ENCODE measurements at places on chromosomes 5 and 9. TPM values are rescaled to one million over a fixed set of nuclear protein-coding genes. Genes with fewer than 3 reads are reported as not detected.

ZNF618 gene
- total RNA-seq, result 60.8 TPM

SPATA31E1 gene
- total RNA-seq, result 0.21 TPM

PRSS3 gene
- not detected for total RNA-seq

- DNase-seq, result no peak
These were observed 15.4 kb upstream of the TNFSF8 start for GRCh38 chr9:114945616-114946412.

DNA sequence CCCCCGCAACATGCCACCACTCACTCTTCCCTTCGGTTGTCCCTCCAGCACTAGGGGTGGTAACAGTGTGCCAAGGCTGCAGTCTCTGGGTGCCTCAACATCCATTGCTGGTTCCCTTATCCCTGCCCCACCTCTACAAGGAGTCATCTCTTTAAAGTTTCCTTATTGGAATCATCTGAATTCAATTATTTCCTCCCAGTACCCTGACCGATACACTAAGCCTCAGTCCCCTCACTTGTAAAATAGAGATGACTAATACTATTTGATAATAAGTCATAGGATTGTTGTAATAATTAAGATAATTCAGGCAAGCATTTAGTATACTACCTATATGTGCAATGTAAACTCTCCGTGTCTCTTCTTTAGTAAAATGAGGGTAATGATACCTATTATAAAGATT lies 352.5 kb downstream of the ENC1 start:
- DNase-seq, result no peak

DNA sequence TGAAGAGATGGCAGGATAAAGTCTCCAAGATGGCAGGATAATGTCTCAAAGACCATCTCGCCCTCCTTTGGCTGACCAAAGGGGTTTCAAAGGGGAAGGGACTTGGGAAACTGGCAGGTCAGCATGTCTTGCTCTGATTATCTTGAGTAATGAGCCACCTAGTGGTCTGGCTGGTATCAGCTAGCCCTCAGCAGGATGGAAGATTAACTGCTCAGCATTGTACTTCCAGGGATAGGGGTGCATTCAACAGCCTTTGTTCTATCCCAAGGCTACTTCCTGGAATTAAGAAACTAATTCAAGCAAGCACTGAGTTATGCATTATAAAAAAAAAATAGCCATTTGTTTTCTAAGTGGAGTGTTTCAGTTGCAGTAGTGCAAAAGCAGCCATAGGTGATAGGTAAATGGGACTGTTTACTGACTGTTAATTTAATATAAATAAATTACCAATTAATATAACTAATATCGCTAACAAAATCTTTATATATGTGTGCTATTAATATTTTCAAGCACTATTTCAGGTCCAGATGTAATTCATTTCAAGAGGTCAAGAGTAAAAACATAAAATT lies 555.5 kb downstream of the CDH9 start:
- peak; percentile 29 for DNase-seq
